ENCODE measurements at places on chromosomes 11 and 22.
A peak's percentile ranks its signal among the peaks of the same experiment; 100 is the strongest.

DNA sequence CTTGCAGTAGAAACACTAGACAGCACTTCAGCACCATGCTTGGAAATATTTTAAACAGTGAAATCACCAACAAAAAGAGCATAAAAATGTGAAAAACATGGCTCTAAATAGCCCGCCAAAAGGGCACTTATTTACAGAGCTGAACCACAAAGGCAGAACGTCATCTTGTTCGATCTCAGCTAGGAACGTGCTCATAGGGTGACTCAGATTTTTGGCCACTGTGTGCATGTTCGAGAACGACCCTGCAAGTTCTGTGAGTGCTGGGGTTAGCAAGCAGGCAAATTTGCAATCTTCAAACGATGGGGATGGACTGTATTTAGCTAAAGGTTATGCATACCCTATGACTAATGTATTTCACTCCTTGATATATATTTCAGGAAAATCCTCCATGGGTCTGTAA is 30.6 kb downstream of the OR2AT4 start:
- no peak for DNase-seq

GRCh38 chr11:128210148-128210940 is 377.0 kb downstream of the ETS1 start:
- peak; percentile 44 for DNase-seq

GRCh38 chr11:68314203-68315170 is 2.1 kb downstream of the LRP5 start:
- DNase-seq, result no peak

GRCh38 chr11:64776875-64777274 is 1.5 kb downstream of the SF1 start:
- DNase-seq, result no peak

- DNase-seq, result peak; percentile 23
These were observed 31.7 kb downstream of the PARVB start for GRCh38 chr22:44055805-44056204.

DNA sequence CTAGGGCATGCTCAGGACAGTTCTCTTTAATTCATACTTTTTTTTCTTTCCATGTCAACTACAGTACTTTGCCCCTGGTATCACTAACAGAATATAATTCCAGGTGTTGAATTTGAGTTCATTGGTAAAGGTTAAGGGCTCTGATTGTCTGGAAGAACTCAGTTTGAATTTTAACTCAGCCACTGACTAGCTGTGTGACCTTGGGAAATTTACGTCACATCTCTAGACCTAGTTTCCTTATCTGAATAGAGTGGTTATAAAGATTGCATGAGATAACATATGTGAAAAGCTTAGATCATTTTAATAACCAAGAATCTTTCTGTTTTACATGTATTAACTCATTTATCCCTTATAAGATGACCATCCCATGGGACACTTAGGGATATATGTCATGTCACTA is 15.8 kb upstream of the ZC3H12C start:
- no peak for DNase-seq

- peak; percentile 29 for DNase-seq
These were observed 13.1 kb downstream of the MRGPRG start for GRCh38 chr11:3205261-3206155.

DNA sequence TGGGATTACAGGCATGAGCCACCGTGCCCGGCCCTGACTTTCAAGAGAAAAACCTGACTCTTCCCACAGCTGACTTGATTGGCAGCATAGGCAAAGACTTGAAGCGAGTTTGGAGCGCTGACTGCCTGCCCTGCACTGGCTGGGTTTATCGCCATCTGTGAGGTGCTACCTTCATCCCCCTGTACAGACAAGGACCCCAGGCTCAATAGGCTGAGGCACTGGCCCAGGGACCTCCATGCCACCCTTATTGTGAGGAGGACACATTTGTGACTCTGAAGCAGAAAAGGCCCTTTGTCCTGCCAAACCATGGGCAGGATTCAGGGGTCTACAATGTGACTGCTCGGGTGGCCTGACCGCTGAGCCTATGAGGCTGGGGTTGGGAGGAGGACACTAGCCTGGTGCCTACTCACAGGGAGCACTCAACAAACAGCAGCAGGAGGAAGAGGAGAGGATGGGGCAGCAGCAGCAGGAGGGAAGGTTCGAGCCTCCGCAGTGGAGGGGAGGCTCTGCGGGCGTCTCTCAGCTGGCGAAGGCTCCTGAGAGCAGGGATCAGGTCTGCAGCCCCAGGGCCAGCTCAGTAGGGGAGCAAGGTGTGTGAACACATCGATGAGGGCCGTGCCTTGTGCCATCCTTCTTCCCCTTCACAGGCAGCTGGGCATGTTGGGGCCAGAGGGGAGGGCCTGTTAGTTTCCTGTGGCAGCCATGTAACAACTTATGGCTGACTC is 72.9 kb upstream of the WNT7B start:
- DNase-seq, result peak; percentile 5

DNA sequence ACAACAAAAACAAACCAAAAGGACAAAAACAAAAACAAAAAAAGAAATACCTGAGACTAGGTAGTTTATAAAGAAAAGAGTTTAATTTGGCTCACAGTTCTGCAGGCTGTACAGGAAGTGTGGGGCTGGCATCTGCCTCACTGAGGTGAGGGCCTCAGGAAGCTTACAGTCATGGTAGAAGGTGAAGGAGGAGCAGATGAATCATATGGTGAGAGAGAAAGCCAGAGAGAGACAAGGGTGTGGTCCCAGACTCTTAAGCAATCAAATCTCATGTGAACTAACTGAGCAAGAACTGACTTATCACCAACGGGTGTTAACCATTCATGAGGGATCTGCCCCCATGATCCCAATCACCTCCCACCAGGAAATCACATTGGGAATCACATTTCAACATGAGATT is 58.8 kb upstream of the ZBED5 start:
- DNase-seq, result no peak

- DNase-seq, result no peak
These were observed 220.5 kb upstream of the TENM4 start for GRCh38 chr11:79661373-79661772.

Data from left hindlimb (tissue), 1 donor.